ENCODE measurements at places on chromosomes 16 and 17.

- DNase-seq: no peak
Measured at GRCh38 chr17:27970587-27970986, 71.9 kb upstream of the NLK start.

DNA sequence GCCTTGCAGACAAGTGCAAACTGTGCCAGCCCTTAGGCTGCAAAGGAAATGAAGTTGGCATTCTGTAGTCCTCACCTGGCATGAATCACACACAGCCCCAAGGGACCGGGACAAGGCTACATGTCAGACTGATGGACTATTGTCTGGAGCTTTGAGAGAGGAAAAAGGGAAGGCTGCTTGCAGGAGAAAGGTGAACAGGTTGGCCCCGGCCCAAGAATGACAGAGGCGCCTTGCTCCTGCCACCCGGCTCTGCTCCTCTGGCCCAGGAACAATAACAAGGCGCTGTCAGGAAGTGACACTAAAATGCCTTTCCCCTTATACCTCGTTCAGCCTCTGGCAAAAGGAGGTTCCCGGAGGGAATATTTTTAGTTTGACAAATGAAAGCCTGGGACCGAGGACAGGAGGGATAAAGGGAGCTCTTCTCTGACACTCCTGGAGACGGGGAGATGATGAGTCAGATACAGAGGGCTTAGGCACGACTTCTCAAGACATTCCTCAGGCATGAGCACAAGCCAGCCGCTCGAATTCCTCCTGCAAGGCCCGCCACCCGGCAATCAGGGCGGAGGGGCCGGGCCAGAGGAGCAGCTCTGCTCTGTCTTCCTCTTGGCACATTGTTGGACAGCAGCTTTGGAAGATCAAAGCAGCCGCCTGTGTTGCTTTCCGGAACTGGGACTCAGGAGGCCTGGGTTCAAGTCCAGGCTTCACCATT is 105.8 kb downstream of the NOG start:
- no peak for DNase-seq

DNA sequence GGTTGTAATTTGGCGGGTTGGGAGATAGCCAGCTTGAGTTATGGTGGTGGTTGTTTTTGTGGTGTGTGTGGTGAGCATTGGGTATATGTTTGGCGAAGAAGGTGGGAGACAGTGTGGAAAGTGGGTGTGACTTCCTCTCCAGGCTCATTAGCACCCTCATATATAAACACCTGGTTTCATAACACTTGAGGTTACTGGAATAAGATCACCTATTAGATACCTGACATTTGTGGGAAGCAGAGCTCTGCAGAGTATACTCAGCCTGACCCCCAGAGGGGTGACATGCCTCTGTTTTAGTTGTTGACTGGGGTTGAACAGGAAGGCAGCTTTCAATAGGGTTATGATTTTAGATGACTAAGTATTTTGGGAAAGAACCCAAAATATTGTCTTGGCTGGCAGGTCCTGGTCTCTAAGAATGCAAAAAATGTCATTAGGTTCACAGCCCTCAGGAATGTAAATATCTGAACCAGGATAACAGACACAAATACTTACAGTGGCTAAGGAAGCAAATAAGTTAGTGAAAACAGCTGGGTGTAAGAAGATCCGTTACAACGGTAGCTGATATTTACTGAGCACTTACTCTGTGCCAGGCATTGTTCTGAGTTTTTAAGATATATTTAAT is 18.3 kb upstream of the EFCAB13 start:
- no peak for DNase-seq

GRCh38 chr16:25625620-25626019 is 66.1 kb upstream of the HS3ST4 start:
- no peak for DNase-seq

GRCh38 chr17:41734139-41734948 is at the start of gene HAP1:
Gene HAP1, minus strand, starts transcription at chr17:41734643. Its CDS starts 9 bp downstream, at chr17:41734634.
- DNase-seq: no peak

GRCh38 chr16:22077700-22078313 is 14.5 kb upstream of the VWA3A start:
- peak; percentile 58 for DNase-seq

- DNase-seq: no peak
Measured at GRCh38 chr16:49720225-49720624, 135.7 kb downstream of the ZNF423 start.

GRCh38 chr17:45660474-45660873 is 123.6 kb upstream of the CRHR1 start:
- no peak for DNase-seq

GRCh38 chr17:51029142-51029541 is 91.5 kb downstream of the SPAG9 start:
- DNase-seq: no peak

DNA sequence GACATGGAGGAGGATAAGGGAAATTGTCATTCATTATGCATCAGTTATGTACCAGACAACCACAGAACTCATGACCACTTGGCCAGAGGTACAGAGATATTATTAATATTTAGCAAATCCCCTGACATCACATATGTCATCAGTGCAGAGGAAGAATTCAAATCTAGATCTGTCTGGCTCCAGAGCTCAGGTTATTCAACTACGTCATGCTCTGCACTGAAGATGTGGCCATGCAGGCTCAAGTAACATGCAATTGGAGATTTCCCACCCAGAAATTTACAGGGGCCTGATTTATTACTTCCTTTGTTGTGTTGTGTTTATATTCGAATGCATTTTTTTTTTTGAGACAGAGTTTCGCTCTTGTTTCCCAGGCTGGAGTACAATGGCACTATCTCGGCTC is 224.3 kb downstream of the HS3ST4 start:
- no peak for DNase-seq

GRCh38 chr16:87368029-87368770 is 15.4 kb downstream of the FBXO31 start:
- DNase-seq: no peak

DNA sequence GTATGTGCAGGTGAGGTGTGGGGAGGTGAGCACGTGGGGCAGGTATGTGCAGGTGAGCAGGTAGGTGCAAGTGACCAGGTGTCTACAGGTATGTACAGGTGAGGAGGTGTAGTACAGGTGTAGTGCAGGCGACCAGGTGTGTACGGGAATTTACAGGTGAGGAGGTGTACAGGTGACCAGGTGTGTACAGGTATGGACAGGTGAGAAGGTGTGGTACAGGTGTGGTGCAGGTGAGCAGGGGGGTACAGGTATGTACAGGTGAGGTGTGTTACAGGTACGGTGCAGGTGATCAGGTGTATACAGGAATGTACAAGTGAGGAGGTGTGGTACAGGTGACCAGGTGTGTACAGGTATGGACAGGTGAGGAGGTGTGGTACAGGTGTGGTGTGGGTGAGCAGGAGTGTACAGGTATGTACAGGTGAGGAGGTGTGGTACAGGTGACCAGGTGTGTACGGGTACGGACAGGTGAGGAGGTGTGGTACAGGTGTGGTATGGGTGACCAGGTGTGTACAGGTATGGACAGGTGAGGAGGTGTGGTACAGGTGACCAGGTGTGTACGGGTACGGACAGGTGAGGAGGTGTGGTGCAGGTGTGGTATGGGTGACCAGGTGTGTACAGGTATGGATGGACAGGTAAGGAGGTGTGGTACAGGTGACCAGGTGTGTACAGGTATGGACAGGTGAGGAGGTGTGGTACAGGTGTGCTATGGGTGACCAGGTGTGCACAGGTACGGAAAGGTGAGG is 12.8 kb upstream of the DBNDD1 start:
- no peak for DNase-seq

GRCh38 chr16:65845466-65846209 is 520.9 kb upstream of the CDH5 start:
- DNase-seq: no peak

GRCh38 chr17:33071656-33072055 is 80.0 kb downstream of the SPACA3 start:
- DNase-seq: no peak

GRCh38 chr17:62109378-62109902 is 44.4 kb upstream of the MED13 start:
- peak; percentile 4 for DNase-seq

GRCh38 chr17:80946449-80946848 is 45.2 kb upstream of the CHMP6 start:
- DNase-seq: no peak

GRCh38 chr17:57603546-57603945 is 141.6 kb downstream of the CCDC182 start:
- DNase-seq: no peak

- DNase-seq: no peak
Measured at GRCh38 chr17:43570518-43570928, 24.4 kb upstream of the ETV4 start.

DNA sequence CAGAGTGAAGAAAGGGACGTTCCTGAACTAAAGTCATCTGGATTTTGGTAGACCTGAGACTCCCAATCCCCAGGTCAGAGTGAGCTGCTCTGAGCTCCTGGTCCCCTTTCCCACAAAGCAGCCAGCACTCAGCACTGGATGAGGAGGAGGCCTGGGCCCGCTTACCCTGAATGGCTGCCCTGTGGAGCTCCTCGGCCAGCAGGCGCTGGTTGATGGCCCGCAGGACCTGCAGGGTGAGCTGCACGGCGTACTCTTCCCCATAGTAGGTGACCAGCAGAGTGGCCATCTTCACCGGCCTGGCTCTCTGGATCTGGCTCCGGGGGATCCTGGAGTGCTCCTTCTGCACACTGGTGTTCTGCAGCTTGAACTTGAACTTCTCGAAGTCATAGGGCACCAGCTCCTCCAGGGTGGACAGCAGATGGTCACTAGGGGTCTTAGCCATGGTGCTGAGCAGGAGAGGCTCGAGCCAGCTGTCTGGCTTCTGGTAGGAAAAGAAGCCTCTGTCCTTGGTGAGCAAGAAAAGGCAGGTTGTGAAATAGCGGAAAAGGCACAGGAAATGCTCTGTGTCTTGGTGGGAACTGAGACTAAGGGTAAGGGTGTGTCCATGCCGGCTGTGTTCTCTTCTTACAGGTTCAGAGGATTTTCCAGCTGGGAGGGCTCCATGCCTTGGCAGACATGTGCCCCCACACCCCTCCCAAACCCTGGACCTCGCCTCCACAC is at the start of gene MEFV:
Gene MEFV (minus strand): TSS at position 488 of the 720 bp plus-strand sequence. CDS start 46 bp downstream, at position 442.
- no peak for DNase-seq

DNA sequence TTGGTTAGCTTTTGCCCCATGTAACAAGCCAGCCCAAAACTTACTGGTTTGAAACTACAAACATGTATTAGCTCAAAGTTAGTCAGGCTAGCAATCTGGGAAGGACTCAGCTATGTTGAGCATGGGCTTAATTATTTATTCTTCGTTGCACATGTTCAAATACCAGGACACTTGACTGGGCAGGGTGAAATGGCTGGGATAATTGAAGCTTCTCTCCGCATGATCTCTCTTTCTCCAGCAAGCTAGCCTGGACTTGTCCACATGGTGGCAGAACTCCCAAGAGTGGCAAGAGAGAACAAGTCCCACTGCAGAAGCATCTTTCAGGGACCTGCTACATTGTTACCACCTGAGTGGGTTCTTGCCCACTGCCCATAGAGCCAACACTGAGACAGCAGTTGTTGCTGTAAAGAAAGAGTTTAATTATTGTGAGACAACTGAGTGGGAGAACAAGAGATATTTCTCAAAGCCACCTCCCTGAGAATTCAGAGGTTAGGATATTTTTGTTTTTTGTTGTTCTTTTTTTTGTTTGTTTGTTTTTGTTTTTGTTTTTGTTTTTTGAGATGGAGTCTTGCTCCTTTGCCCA is 16.8 kb upstream of the ATF7IP2 start:
- no peak for DNase-seq

- DNase-seq: no peak
Measured at GRCh38 chr17:60671482-60671881, 6.2 kb upstream of the BCAS3 start.

- no peak for DNase-seq
Measured at GRCh38 chr16:89905511-89906139, 13.0 kb upstream of the MC1R start.

- no peak for DNase-seq
Measured at GRCh38 chr17:79925242-79925957, 86.2 kb upstream of the CBX4 start.

DNA sequence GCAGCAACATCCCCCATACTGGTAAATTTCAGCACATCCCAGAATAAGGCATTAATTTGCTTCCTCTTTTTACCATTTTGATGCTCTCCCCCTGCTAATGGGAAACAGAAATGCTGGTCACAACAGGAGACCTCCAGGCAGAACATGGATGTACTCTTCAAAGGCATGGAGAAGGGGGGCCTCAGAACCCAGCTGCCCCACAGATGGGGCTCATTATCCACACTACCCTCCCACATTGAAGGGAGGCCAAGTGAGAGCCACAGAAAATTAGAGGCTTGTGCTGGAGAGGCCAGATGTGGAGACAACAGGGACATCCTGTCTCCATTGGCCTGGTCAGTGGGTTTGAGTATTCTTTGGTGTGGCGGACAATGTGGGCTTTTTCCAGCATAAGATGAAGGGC is 150.1 kb upstream of the CDH11 start:
- DNase-seq: no peak

DNA sequence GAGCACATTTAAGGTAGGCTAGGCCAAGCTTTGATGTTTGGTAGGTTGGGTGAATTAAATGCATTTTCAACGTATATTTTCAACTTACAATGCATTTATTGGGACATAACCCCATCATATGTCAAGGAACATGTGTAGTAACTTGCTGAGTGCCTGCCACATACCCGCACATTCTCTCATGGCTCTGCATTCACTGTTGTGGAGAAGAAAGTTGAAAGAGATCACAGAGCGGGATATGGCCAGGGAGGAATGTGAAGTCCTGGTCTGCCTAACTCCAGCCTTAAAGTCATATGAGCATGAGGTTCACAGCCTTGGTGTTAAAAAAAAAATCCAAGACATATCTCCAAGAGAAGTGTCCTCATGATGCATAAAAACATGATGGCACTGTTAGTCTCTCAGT is 79.1 kb downstream of the CFDP1 start:
- DNase-seq: no peak

GRCh38 chr17:15999141-15999973 is at the start of the genes TTC19 and ZSWIM7:
Gene TTC19, plus strand, starts transcription at chr17:15999824. Its CDS starts 25 bp downstream, at chr17:15999849.
Gene ZSWIM7, minus strand, starts transcription at chr17:15999704. Its CDS starts 110 bp downstream, at chr17:15999594.
- peak; percentile 86 for DNase-seq

GRCh38 chr16:20673071-20673806 is 24.2 kb downstream of the ACSM1 start:
- DNase-seq: no peak

- no peak for DNase-seq
Measured at GRCh38 chr17:81944858-81945257, 2.2 kb downstream of the MYADML2 start.

DNA sequence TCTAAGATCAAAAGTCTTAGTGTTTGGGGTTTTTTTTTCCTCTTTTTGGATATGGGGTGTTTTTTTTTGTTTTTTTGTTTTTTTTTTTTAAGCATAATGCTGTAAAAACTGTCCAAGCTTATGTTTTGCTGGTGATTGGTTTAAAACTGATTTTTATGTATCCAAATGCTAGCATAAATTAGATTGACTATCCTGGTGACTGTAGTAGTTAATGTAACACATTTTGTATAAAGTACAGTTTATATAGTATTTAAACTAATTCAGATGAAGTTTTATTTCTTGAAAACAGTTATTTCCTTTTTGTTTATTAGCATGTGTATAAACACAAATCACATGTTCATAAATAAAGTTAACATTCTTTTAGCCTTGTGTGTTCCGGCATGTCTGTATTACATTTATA is 10.9 kb downstream of the RBBP6 start:
- DNase-seq: no peak

- no peak for DNase-seq
Measured at GRCh38 chr16:85716680-85717038, 27.9 kb upstream of the GINS2 start.

DNA sequence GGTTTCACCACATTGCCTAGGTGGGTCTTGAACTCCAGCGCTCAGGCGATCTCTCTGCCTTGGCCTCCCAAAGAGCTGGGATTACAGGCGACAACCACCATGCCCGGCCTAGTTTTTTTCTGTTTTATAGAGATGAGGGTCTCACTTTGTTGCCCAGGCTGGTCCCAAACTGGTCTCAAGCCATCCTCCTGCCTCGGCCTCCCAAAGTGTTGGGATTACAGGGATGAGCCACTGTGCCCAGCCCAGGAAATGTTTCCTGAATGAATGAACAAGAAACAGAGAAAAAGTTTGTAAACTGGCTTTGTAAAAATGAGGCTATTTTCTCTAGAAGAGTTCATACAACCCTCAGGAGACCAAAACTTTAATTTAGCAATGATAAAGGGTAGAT is 68.0 kb downstream of the WWP2 start:
- DNase-seq: no peak

Data from T-helper 1 cell (primary cell).